Right renal cortex interstitium (tissue), 3 donors: ENCODE measurements at places on chromosomes 7 and 10. TPM values are rescaled to one million over a fixed set of nuclear protein-coding genes. Genes with fewer than 3 reads are reported as not detected.

Gene OIT3
- 3.2 TPM for polyA plus RNA-seq

DNA sequence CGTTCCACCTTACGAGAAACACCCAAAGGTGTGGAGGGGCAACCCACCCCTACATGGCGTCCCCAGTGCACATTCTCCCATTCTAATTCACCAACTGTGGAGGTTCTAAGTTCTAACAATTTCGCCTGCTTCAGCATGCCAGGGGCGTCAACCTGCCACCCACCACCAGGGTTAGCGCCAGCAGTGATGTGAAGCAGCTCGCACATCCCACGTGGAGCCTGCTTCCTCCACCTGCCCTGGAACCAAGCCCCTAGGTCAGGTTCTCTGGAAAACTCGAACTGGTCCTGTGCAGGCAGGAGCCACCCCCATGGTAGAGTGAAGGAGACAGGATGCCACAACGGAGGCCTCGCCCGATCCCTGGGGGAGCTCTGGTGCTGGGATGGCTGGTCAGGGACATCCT is 33.3 kb upstream of the FXYD4 start:
- DNase-seq = no peak

DNA sequence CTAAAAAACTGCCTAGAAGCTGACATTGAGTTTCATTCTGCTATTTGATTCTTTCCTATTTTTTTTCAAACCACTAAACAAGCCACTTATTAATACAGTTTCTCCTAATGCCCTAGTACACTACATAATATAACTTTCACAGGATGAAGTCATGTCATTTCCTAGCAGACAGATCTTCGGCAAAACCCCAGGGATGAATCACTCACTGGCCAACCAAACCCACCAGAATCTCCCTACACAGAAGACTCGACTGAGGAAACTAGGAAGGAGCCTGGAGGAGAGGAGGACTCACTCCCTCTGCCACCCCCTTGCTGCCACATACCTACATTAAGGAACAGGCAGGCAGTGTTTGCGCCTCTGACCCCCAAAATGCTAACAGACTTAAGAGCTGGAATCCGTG is 33.4 kb downstream of the XPNPEP1 start:
- no peak for DNase-seq

DNA sequence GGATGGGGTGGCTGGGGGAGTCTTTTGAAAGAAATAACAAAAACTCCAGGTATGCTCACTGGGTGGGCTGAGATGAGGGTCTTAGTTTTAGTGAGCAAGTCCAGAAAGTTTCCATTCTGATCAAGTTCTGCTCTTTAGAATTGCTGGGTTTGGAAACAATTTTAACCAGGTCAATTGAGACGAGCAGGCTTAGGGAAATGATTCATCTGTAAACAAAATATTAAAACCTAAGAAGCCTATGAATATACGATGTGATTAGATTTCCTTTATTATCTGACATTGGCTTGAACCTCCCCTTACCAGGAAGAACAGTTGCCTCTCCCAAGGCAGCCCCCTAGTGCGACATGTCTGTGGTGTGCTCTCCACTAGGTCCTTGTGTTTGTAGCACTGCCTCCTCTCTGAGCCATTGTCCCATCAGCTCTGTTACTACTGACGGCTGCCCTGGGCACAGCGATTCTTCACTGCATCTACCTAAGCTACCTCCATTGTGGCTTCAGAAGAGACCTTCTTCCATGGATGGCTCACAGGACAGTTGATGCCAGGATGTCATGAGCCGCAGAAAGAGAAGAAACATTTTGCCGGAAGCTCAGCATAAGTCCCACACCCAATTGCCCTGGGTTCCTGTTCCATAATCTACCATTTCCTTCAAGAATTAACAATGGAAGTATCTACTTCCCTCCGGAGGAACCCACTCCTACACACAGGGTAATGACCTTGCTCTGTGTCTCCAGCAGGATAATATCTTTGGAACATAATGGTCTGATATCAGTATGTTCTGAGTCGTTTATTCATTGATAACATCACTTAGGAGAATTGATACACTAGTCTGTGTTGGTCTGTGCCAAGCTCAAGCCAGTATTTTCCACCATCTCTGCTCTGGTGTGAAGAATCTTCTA is 95.1 kb upstream of the ITGB1 start:
- no peak for DNase-seq

- no peak for DNase-seq
Observed at GRCh38 chr7:85974176-85974575, 669.5 kb upstream of the GRM3 start.

- DNase-seq = no peak
Observed at GRCh38 chr10:26721561-26721960, 24.1 kb downstream of the PDSS1 start.

GRCh38 chr7:140676306-140676705 is 3.6 kb downstream of the ADCK2 start:
- DNase-seq = no peak

- no peak for DNase-seq
Observed at GRCh38 chr7:54802841-54803240, 43.8 kb upstream of the SEC61G start.
